Colonic mucosa (tissue), 4 donors: ENCODE measurements at places on chromosomes 1 and 21.

DNA sequence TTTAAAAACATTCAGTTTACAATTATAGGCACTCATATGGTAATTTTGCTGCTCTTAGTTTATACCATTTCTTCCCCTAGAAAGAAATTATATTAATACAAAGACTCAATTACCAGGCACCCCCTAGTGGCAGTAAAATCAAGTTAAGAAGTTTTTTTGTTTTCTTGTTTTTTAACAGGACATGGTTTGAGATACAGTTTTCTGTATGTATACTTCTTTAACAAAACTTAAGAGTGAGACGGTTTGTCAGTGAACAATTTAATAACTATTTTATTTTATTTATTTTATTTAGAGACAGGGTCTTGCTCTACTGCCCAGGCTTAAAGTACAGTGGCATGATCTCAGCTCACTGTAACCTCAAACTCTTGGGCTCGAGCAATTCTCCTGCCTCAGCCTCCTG lies 224.6 kb downstream of the FAF1 start:
- DNase-seq = no peak

GRCh38 chr1:16145030-16145661 lies 10.7 kb downstream of the EPHA2 start:
- peak; percentile 88 for DNase-seq

DNA sequence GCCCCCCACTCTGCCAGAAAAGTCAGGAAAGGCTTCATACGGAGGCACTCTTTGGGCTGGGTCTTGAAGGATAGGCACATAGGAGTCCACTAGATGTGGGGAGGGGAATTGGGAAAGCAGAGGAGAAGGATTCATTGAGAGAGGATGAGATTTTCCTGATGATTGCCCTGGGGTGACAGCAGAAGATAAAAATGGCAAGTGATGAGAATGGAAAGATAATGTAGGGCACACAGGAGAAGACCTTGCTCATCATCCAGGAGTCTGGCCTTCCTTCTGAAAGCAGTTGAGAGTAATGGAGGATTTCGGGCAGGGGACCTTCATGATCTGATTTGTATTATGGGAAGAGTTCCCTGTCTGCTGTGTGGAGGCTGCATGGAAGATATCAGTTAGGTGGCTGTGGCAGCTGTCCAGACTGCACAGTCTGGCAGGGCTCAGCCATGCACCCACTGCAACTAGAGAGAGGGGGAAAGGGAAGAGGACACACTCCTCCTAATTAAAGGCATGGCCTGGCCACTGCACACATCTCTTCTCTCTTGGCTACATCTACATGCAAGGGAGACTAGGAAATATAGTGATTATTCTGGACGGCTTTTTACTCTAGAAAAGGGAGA lies 9.6 kb upstream of the FABP3 start:
- no peak for DNase-seq

DNA sequence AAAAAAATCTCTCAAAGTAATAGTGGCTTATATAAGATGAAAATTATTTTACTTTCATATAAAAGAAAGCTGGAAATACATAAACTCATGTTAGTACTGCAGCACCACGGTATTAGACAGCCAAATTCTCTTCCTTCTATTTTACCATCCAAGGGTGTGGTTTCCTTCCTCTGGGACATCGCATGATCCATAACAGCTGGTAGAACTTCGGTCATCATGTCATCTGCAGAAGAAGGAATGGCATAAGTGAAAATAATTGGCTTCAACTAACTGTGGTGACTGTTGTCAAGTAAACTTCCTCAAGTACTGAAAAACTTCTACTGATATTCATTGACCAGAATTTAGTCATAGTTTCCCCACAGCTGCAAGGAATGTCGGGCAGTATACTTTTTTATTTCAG lies 28.3 kb upstream of the IFI44L start:
- no peak for DNase-seq

- DNase-seq = no peak
These were observed 643.2 kb downstream of the KCNT2 start for GRCh38 chr1:195965036-195965435.

DNA sequence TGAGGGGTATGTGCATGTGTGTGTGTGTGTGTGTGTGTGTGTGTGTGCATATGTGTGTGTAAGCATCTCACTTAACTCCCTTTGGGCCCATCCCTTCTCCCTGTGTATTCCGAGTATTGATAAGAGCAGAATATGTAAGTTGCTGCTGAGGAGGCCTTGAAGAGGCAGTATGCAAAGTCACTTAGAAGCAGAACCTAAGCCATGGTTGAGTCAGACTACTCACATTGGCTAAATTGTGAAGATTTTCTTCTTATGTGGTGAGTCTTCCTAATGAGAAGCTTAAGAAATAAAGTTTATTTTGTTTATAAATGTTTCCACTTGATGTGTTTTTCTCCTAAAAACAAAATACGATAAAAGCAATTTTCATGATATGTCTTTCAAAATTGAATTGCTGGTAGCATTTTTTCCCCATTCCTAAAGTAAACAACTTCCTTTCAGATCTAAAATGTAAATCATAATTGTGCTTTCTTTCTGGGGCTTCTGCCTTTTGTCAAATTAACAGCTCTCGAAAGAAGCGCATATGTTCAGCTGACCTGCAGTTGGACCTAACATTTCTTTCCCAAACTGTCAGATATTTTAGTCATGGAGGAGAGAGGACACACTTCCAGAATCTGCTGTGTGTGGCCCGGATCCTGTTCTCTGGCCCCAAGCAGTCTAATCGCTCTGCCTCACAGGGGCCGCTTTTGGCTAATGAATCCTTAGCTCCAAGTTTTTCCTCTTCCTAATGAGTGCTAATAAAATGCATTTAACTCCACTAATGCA lies 284.0 kb downstream of the DUSP10 start:
- no peak for DNase-seq

DNA sequence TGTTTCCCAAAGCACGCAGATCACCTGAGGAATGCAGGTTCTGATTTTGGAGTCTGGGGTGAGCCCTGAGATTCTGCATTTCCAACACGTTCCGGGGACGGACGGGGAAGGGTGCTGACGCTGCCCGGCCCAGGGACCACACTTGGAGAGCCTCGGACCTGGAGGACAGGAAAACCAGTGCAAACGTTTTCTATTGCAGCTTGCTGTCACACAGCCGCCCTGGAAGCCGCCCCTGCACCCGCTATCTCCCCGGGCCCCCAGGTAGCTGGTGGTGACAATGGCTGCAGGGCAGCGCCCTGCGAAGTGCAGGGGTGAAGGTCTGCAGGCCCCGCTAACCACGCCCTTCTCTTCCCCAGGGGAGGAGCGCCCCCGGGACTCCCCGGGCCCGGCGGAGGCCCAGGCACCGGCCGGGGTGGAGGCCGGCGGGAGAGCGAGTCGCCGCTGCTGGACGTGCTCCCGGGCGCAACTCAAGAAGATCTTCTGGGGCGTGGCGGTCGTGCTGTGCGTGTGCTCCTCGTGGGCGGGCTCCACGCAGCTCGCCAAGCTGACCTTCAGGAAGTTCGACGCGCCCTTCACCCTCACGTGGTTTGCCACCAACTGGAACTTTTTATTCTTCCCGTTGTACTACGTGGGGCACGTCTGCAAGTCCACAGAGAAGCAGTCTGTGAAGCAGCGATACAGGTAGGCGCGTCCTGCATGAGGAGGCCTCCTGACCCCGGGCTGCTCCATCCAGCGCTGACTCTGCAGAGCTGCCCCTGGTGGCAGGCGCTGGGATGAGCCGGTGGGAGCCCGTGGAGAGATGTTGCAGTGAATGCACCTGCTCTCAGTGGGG lies 142.0 kb upstream of the COA6 start:
- DNase-seq = no peak

DNA sequence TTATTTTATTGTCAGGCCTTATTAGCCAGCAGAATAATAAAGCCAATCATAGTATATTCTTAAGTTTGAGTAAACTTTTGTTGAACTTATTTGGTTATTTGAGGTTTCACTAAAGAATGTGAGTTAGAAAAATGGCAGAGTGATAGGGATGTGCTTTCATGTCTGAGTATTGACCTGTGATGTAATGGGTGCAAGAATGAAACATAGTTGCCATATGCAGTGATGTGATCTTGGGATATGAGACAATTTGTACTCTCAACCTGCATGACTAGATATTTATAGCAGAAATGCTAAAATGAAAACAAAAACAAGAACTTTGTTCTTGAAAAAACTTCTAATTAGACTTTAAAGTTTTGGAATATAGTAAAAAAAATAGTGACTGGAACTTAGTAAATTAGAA lies 97.9 kb downstream of the DISP1 start:
- no peak for DNase-seq

DNA sequence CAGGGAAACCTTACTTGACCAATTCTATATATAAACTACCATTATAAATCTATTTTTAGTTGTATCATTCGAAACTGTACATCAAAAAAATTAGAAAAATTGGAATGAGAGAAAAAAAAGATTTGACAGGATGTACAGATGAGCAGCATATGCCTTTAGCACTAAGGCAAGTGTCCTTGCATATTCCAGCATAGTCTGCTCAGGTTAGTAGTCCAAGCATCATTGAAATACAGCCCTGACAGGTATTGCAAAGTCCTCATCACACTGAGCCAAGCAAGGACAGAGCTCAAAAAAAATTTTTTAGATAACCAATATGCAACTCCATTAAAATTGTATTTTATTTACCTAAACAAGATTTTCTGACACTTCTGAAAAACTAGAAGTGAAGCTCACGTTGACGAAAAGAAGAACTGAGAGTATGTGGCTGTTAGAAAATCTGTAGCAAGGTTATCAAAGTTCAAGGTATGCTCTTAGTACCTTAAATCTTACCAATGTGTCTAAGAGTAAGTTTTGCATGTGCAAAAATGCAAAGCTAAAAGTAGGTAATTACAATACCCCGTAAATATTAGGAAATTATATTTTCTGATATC lies 465.6 kb upstream of the ADGRL4 start:
- no peak for DNase-seq

DNA sequence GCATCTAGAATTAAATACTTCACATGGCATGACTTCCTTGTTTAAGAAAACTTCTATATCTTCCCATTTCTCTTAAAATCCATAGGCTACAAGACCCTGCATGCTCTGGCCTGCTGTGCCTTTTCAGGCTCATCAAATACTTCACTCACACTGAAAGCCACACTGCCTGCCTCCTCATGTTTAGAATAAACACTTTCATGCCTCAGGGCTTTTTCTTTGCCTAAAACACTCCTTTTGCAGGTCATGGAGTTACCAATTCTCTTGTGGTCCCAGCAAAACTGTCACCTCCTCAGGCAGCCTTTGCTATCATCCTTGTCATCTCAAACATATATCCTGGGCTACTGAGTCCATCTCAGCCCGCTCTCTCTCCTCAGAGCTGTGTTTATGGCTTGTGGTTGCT lies 5.5 kb downstream of the SGIP1 start:
- no peak for DNase-seq

GRCh38 chr1:52659356-52659755 lies 26.4 kb downstream of the SHISAL2A start:
- no peak for DNase-seq

GRCh38 chr21:46605767-46606426 lies 1.0 kb upstream of the S100B start:
- no peak for DNase-seq

DNA sequence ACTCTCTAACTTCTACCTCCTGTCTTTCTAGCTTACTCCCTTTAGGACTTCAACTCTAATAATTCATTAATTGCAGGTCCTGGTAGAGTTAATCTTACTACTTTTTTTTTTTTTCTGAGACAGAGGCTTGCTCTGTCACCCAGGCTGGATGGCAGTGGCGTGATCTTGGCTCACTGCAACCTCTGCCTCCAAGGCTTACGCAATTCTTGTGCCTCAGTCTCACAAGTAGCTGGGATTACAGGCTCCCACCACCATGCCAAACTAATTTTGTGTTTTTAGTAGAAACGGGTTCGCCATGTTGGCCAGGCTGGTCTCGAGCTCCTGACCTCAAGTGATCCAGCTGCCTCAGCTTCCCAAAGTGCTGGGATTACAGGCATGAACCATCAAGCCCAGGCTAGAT lies 15.7 kb downstream of the BTBD8 start:
- no peak for DNase-seq

- no peak for DNase-seq
These were observed 44.9 kb downstream of the FOXD2 start for GRCh38 chr1:47482786-47483185.

DNA sequence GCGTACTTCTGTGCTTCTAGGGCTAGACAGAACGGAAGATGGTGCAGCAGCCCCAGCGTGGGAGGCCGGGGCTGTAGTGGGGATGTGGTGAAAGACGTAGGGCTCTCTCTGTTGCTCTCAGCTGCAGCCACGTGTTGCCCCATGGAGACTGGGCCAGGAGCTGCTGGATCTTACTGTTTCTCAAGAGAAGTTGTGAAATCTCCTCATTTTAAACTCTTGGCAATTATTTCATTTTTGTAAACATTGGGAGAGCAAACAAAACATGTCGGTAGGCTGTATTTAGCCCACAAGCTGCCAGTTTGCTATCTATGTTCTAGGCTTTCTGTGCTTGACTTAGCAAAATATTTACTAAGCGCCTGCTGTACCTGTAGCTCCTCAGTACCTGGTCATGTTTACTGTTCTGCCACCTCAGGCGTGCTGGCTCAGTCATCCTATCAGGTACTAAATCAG lies 15.9 kb upstream of the ELOA start:
- DNase-seq = peak; percentile 59

DNA sequence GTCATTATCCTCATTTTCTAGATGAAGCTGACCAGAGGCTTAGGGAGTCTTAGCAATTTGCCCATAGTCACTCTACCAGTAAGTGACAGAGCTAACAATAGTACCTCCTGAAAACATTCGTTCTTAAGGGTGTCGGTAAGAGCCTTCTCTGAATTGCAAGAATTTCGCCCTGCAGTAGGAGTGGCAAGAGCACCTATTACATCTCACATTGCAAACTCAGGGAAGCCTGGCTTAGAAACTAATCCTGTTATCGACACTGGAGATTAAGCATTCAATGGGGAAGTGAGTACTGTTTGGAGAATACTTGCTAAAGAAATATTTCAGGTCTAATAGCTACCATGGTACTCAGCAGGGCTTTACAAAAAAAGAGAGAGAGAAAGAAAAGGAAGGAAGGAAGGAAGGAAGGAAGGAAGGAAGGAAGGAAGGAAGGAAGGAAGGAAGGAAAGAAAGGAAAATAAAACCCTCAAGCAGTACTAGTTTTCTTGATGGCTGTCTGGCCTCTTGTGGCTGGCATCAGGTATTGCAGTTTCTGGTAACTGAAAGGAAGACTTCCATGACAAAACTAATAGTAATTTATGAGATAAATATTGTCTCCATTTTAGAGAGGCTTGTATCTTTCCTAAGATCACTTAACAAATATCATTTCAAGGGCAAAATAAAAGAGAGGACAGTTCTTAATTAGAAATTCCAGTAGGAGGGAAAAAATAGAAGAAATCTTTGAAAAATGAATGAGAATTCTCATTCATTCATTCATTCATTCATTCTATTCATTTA lies 10.4 kb downstream of the C1orf226 start:
- no peak for DNase-seq

GRCh38 chr1:181712711-181713110 lies 229.4 kb downstream of the CACNA1E start:
- no peak for DNase-seq

- no peak for DNase-seq
These were observed 78.3 kb downstream of the PGM1 start for GRCh38 chr1:63671514-63671913.

- DNase-seq = peak; percentile 67
These were observed 138.2 kb downstream of the ZNF326 start for GRCh38 chr1:90133133-90133532.
